ENCODE measurements at places on chromosomes 2 and 18. TPM values are rescaled to one million over a fixed set of nuclear protein-coding genes. Genes with fewer than 3 reads are reported as not detected.

Gene LOXL3
- 14.7 TPM for total RNA-seq

Gene ARPC2
- 266 TPM for total RNA-seq

Gene ABHD1
- 0.24 TPM for total RNA-seq

Gene FIGN
- total RNA-seq, result 1.3 TPM

Gene OR6B3
- total RNA-seq, result not detected

Gene TUBA4B
- not detected for total RNA-seq

Gene C2orf72
- not detected for total RNA-seq

Gene RNF144A
- total RNA-seq, result 14.0 TPM

Gene TCF23
- not detected for total RNA-seq

Gene SAG
- not detected for total RNA-seq

Gene EVX2
- under 0.01 TPM for total RNA-seq

Gene PDE1A
- 3.2 TPM for total RNA-seq

Gene RAD51AP2
- not detected for total RNA-seq

Gene C1D
- 20.9 TPM for total RNA-seq

Gene INHBB
- total RNA-seq, result 10.1 TPM

Gene YES1
- total RNA-seq, result 102 TPM
